ENCODE measurements at places on chromosomes 16 and 17.

GRCh38 chr16:25135254-25135878 lies 23.8 kb downstream of the LCMT1 start:
- DNase-seq: no peak

- no peak for DNase-seq
Observed at GRCh38 chr16:66324815-66325515, 41.5 kb upstream of the CDH5 start.

DNA sequence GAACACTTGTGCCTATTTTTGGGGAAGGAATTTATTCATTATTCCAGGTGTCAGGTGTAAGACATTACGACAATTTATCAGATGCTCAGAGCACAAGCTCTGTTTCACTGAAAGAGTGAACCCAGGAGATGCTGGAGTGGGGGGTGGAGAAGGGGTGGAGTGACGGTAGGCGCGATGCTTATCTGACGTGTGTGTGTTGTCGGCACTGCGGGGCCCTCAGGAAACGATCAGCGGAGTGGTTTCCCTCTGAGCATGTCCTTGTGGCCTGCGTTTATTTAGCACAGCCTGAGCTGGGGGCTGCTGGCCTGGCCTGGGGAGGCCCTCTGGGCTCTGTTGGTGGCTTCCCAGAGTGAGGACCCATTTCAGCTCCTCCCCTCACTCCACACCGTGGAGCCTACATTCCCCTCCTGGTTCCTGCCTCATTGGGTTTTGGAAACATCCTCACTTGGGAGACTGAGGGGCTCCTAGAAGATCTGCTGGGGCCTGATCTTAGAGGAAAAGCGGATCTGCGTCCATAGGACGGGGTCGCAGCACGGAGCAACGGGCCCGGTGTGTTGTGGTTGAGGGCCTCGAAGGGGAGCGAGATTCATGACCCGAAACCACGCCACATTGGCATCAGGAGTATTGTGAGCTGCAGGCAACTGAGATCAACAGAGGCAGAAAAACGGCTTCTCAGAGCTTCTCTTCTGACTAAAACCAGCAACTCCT lies 19.0 kb upstream of the GNG13 start:
- DNase-seq: no peak

DNA sequence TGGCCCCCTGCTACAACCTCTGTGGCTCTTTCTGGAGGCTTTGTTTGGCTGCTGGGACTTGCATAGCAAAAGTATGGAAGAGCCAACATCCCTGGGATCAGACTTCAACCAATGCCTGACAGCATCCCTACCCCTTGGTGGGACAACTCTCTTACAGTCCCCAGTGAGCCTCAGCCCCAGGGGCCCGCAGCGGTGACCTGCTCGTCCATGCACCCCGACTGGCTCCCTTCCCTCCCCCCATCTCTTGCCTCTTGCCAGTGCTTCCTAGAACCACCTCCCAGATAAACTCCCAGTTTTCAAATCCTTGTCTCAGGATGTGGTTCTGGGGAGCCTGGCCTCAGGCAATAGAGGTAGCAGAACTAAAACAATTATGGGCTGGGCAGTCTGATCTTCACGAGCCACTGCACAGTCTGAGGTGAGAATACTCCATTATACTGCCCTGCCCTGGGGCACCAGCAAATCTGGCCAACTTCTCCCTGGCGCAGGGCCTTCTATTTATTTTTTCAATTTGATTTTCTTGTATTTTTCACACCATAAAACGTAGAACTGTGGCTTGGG lies 86.6 kb upstream of the BRD7 start:
- DNase-seq: no peak

DNA sequence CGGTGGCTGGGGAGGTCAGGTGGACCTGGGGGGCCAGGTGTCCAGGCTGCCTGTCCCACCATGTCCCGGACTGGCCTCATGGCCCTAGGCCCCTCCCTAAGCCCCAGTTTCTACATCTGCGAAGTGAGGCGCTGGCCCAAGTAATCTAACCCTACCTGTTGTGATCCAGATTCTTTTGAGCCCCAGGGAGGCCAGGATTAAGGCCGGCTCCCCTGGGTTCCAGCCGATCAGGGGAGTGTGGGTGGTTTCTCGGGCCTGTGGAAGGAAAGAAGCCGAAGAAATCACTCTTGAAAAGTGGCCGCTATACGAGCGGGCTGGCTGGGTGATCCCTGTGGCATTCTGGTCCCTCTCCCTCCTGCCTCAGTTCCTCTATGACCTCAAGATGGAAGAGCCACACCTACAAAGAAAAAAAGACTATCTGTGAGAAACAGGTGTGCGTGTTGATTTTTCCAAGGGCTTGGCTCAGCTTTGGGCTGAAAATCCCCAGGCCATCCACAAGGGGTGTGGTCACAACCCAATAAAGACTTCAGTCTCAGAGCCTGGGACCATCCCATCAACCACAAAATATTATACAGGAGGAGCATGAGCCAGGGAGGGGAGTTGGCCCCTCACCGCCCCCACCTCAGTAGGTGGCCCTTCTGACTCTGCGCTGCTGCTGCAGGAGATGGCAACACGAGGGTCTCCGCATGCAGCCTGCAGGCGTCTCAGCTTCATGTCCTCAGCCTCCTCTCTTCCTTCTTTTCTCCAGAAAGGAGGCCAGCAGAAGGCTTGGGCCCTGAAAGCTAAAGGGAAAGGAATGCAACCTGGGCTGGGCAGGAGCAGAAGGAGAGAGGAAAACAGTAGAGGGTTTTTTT lies 20.3 kb downstream of the GPR142 start:
- DNase-seq: no peak

DNA sequence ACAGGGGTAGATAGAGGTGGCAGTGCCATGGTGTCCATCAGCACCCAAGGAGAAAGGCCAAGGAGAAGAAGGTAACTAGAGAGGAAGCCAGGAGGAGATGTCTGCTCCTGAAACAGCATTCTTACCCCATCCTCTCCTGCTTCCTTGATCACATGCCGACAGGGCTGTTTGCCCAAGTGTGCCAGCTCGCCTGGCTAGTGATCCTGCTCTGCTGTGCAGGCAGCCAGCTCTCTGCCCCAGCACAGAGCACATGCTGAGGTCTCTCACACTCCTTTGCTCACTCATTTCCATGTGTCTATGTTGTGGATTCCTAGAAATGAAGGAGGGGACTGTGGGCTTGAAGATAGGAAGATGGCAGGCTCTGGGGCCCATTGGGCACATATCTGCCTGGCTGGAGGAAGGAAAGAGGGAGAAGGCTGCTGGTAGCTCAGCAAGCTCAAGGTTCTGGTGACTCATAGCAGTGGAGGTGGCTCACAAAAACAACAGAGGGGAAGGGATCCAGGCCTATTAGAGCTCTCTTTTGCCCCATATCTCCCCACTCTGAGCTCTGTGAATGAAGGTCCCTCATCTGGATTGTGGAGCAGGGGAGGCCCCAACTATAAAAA lies 54.3 kb downstream of the NEUROD2 start:
- DNase-seq: no peak

- DNase-seq: no peak
Observed at GRCh38 chr16:972316-973002, 1.7 kb upstream of the LMF1 start.

DNA sequence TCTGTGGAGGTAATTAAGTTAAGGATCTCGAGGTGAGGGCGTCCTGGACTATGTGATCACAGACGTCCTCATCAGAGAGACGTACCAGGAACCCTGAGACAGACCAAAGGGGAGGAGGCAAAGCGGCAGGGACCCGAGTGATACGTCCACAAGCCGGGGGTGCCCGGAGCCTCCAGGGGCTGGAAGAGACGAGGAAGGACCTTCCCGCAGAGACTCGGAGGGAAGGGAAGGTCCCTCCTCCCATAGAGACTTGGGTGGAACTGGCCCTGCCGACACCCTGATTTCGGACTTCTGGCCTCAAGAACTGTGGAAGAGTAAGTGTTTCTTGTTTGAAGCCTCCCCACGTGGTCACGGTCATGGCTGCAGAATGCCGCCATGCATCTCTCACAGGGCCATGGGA lies 30.8 kb downstream of the LMF1 start:
- DNase-seq: no peak

GRCh38 chr16:55710466-55710865 lies 54.7 kb downstream of the SLC6A2 start:
- no peak for DNase-seq

DNA sequence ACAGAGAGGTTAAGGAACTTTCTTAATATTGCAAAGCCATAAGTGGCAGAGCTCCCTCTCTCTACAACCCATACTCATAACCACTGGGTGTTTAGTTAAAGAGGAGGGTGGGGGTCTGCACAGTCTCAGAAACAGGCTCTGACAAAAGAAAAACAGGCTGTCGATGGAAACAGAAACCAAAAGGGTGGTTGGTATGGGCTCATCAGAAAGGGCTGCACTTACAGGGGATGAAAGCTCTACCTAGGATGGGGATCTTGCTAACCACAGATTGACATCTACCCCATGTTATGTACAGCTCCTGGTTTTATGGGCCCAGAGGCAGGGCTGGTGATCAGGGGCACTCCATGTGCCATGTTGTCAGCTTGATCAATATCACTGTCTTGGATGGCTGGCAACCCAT lies 111.4 kb downstream of the CYLD start:
- no peak for DNase-seq

DNA sequence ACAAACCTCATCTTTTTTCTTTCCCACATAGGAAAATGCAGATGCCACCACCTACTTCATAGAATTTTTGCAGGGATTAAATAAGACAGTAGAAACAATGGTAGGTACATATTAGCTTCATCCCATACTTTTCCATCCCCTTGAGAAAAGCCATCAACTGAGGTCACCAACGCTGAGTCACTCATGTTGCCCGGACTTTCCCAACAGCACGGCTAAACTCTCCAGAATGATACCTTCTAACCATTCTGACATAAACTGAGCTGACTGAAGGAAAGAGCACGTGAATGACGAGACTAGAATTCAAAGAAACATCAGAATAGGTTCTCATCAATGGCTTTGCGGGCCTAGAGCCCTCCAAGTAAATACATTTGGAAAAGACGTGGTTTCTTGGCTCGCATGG lies 146.0 kb upstream of the RCVRN start:
- DNase-seq: no peak

DNA sequence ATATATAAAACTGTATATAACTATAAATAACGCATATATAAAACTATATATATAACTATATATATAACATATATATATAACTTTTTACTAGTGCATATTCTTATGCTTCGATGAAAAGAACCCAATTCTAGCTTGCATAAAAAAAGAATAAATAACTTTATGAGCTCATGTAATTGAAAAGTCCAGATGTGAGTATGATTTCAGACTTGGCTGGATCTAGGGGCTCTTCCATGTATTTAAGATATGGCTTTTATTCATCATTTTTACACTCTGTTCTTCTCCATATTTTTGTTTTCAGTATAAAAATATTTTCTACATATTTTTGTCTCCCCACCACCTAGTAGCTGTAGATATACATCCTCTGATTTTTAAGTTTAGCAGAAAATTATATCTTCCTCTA lies 417.5 kb downstream of the CDH11 start:
- no peak for DNase-seq

DNA sequence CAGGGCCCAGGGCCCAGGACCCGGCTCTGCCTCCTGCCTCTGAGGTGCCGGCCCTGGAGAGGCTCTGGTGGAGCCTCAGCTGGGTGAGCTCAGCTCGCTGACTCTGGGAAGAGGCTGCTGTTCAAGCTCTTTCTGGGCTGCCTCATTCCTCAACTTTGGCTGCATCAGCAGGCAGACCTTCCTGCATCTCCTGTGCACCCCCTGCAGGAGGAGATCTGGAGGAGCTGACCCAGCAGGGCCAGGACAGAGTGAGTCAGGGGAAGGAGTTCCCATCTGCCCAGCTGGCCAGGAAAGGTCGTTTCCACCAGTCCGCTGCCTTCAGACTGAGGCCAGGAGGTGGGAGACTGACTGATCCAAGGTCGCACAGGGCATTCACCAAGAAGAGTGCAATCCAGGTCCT lies 10.7 kb downstream of the CRHR1 start:
- no peak for DNase-seq

GRCh38 chr17:63596856-63597586 lies 3.7 kb upstream of the TACO1 start:
- DNase-seq: no peak

DNA sequence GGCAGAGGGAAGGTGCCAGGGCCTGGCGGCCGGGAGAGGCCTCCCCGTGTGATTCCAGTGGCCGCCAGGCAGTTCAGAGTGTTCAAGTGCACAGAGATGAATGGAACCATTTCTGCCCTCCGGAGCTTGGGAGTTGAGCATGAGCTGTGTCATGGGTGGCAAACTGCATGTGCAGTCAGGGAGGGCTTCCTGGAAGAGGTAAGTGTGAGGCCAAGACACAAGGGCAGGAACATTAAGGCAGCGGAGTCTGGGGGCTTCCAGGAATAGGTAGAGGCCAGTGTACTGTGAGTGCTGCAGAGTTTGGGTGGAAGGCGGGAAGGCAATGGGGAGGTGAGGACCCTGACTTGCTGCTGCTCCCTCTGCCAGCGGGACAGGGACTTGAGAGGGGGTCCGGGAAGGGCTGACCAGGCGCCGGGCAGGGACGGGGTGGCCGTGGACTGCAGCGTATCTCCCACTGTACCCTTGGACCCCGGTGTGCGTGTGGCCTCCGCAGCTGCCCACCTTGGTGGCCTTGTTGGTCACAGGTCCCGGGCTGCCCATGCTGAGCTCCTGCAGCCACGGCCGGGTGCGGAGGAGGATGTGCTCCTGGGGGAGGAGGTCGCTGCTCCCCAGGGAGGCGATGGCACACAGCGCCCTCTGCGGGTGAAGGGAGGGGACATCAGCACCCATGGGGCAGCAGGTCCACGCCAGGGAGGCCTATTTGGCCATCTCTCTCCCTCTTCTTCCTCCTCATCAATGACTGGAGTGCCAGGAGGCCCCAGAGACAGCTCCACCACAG lies 7.5 kb upstream of the CEP131 start:
- DNase-seq: no peak

GRCh38 chr17:50312308-50312707 lies 33.6 kb upstream of the XYLT2 start:
- DNase-seq: no peak

GRCh38 chr17:6523809-6524355 lies 32.5 kb downstream of the PITPNM3 start:
- DNase-seq: no peak

- DNase-seq: no peak
Observed at GRCh38 chr16:77844801-77845200, 56.4 kb downstream of the VAT1L start.

- DNase-seq: no peak
Observed at GRCh38 chr16:63241497-63242028, 1205.3 kb upstream of the CDH8 start.

- peak; percentile 42 for DNase-seq
Observed at GRCh38 chr17:41695954-41696757, 7.5 kb downstream of the EIF1 start.

DNA sequence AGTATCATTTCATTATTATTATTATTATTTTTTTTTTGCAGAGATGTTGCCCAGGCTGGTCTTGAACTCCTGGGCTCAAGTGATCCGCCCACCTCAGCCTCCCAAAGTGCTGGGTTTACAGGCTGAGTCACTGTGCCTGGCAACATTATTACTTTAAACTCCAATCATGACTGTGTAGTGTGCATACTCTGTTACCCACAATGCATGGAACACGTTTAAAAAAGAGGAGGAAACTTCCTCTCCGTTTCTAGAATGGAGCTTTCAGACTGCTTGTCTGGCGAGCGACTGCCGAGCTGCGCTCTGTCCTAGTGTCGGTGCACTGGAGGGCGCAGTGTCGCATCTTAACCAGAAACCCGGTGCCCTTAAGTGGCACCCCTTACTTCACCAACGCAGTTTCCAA lies 22.1 kb upstream of the FASN start:
- DNase-seq: no peak

- no peak for DNase-seq
Observed at GRCh38 chr17:35773679-35774425, 13.2 kb downstream of the C17orf50 start.

- no peak for DNase-seq
Observed at GRCh38 chr16:27174007-27174406, 29.3 kb upstream of the KDM8 start.

Data from activated CD4-positive, alpha-beta T cell treated with anti-CD3 and anti-CD28 coated beads, Interleukin-2, amount 50 U/mL, for 24 hours (primary cell).